HFFc6 (cell line): ENCODE measurements at places on chromosomes 6 and 20.
A peak's percentile ranks its signal among the peaks of the same experiment; 100 is the strongest.

DNA sequence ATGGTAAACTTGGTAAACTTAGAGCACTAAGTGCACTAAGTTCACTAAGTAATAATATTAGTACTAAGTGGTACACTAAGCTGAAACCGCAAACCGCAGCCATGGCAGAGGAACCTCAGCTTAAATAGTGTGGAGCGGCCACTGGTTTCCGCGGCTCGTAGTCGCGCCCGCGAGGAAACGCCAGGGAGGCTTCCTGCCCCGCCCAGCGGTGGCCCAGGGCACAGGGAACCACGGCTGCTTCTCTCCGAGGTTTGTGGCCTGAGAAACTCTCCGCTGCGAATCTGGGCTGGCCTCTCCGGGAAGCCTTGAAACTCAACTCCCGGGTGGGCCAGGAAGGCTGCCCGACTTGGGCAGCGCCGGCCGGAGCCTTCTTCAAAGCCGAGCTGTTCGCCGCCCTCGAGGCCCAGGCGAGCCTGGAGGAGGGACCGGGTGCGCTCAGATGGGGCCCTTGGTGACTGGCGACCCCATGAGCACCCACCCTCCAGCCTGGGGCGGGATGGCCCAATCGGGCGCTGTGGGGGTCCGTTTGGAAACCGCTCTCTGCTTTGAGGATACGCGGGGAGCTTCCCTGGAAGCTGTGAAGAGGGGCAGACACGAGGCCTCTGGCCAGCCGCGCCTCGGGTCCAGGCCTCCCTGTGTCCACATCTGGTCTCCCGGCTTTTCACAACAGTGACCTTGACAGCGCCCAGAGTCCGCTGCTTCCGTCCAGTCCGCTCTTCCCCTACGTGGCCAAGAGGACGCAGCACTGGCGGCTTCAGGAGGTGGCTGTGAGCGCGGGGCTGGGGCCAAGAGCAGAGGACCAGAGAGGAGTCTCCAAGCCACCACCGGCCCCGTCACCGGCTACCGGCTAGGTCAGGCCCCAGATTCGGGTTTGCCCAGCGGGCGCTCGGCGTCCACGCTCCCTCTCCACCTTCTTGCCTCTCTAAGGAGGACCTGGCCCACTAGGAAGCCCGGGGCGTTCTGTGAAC lies 25.4 kb upstream of the HLA-E start:
- H3K36me3 ChIP-seq = no peaks in the 10 kb centered on the region
- H3K4me1 ChIP-seq = peaks cover 15% of the 10 kb centered on the region
- H3K4me3 ChIP-seq = no peak overlapping the region
- no peak overlapping the region for H3K27ac ChIP-seq
- peaks cover 69% of the 10 kb centered on the region for H3K27me3 ChIP-seq

GRCh38 chr20:51525241-51526105 lies 17.0 kb downstream of the NFATC2 start:
- H3K27ac ChIP-seq = no peak overlapping the region
- DNase-seq = no peak
- H3K4me1 ChIP-seq = peaks cover 24% of the 10 kb centered on the region
- no peak overlapping the region for H3K4me3 ChIP-seq
- no peaks in the 10 kb centered on the region for H3K36me3 ChIP-seq
- H3K27me3 ChIP-seq = peaks cover 3% of the 10 kb centered on the region

- H3K27ac ChIP-seq = no peak overlapping the region
- peaks cover 22% of the 10 kb centered on the region for H3K27me3 ChIP-seq
- H3K4me3 ChIP-seq = no peak overlapping the region
- no peaks in the 10 kb centered on the region for H3K36me3 ChIP-seq
Measured at GRCh38 chr20:43448748-43449535, 8.8 kb upstream of the SRSF6 start.

DNA sequence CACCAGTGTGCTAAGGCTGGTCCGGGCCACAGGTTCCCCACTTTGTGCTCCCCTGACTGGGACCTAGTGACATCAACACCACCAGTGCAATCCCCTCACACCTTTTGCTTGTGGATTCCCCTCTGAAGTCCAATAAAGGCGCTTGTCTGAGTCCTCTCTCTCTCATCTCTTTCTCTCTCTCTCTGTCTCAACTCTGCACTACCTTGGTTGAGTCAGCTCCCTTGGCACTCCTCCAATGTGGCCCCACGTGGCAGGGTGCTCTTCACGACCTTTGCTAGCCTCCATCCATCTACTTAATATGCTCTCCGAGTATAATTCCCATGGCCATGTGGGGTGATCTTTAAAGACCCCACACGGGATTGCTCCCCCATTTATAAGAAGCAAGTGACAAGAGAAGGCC lies 385.0 kb downstream of the CD83 start:
- H3K27ac ChIP-seq = no peak overlapping the region
- DNase-seq = no peak
- no peak overlapping the region for H3K4me3 ChIP-seq
- H3K27me3 ChIP-seq = peaks cover 14% of the 10 kb centered on the region
- peaks cover 24% of the 10 kb centered on the region for H3K4me1 ChIP-seq

DNA sequence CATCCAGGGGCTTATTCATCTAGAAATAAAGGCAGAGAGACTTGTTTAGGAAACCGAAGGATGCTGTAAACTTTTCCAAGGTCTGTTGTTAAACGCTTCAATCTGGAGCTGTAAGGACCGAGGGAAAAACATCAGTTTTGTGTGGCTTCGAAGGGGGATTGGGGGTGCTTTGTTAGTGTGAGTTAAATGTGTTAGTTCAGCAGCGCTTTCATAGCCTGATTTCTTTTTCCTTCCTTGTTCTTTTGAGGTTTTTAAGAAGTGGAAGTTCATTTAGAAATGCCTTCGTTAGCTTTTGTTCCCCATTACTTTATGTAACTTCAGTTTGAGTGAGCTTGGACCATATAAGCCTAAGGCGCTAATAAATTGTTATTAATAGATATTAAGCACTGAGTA lies 1.5 kb downstream of the ANKS1A start:
- H3K36me3 ChIP-seq = peaks cover 7% of the 10 kb centered on the region
- peak overlapping the region; percentile 25; the same call in 1 of the 2 replicates for H3K27ac ChIP-seq
- peaks cover 28% of the 10 kb centered on the region for H3K4me1 ChIP-seq
- peaks cover 2% of the 10 kb centered on the region for H3K27me3 ChIP-seq
- H3K4me3 ChIP-seq = peak overlapping the region; percentile 100

GRCh38 chr6:122322824-122323223 lies 76.6 kb upstream of the HSF2 start:
- no peaks in the 10 kb centered on the region for H3K36me3 ChIP-seq
- H3K27ac ChIP-seq = 0 out of 2 replicates have a peak overlapping the region, but pooled peaks have one; percentile 5
- no peak for DNase-seq
- peak overlapping the region; percentile 86 for H3K4me3 ChIP-seq
- no peaks in the 10 kb centered on the region; the same call in 1 of the 2 replicates for H3K27me3 ChIP-seq

- H3K27ac ChIP-seq = peak overlapping the region; percentile 84
- peak overlapping the region; percentile 90 for H3K4me3 ChIP-seq
- H3K36me3 ChIP-seq = peaks cover 44% of the 10 kb centered on the region
- peaks cover 44% of the 10 kb centered on the region for H3K4me1 ChIP-seq
- H3K27me3 ChIP-seq = peaks cover 2% of the 10 kb centered on the region
Measured at GRCh38 chr6:12014027-12014872, 2.1 kb downstream of the HIVEP1 start.

DNA sequence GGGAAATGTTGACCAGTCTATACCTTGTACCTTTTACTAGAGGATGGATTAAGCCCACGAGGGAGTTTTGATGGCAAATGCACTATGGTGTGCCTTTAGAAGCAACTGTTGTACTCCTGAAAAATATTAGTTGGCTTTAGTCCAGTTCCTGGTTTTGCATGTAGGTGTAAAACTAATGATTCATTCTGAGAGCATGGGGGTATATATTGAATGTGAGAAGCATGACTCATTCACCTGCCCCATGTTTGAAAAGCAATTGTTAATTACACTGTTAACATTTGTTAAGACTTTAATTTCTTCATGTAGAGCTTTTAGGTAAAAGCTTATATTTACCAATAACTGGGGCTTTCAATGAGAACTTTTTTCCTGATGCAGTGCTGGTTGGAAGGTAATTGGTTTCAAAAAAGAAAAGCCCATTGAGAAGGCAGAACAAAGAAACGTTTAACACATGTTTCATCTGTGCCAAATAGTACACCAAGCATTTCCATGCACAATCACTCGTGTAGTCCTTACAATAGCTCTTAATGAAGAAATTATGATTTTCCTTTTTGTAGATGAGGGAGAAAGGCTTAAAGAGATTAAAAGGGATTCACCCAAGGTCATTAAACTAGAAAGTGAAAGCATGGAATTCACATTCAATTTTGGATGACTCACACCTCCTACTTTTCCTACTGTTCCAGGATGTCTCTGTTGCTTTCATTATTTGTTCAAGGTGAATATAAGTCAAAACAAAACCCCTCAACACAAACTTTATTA lies 134.1 kb downstream of the CCDC170 start:
- H3K27ac ChIP-seq = no peak overlapping the region
- no peaks in the 10 kb centered on the region for H3K4me1 ChIP-seq
- no peak overlapping the region for H3K4me3 ChIP-seq
- no peaks in the 10 kb centered on the region for H3K27me3 ChIP-seq

GRCh38 chr20:46752728-46753127 lies 43.3 kb downstream of the SLC2A10 start:
- no peaks in the 10 kb centered on the region for H3K36me3 ChIP-seq
- peaks cover 15% of the 10 kb centered on the region for H3K27me3 ChIP-seq
- no peak overlapping the region for H3K27ac ChIP-seq
- H3K4me3 ChIP-seq = peak overlapping the region; percentile 82

DNA sequence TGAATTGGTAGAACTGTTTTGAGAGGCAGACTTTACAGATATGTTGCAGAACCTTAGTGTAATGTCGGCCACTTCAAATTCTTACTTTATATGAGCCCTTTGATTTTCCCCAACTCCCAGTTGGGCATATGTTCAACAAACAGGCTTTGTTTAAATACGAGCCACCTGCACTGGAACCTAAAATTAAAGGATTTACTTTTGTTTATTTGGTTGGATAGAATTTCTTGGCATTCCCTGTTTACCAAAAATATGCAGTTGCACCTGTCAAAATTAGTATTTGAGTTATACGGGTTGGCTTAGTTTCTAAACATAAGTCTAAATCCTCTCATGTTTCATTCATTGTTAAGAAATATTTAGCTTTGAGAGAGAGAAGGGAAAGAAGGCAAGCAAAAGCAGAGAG lies 2.4 kb upstream of the GLYATL3 start:
- DNase-seq = no peak
- no peak overlapping the region for H3K4me3 ChIP-seq
- peaks cover 4% of the 10 kb centered on the region; the same call in 1 of the 2 replicates for H3K27me3 ChIP-seq
- no peak overlapping the region for H3K27ac ChIP-seq
- H3K4me1 ChIP-seq = no peaks in the 10 kb centered on the region
- H3K36me3 ChIP-seq = no peaks in the 10 kb centered on the region

- peaks cover 24% of the 10 kb centered on the region for H3K4me1 ChIP-seq
- 0 out of 2 replicates have a peak, but pooled peaks cover 1% of the 10 kb centered on the region for H3K27me3 ChIP-seq
- H3K36me3 ChIP-seq = 0 out of 2 replicates have a peak, but pooled peaks cover 7% of the 10 kb centered on the region
- H3K4me3 ChIP-seq = no peak overlapping the region
- no peak overlapping the region for H3K27ac ChIP-seq
- no peak for DNase-seq
Measured at GRCh38 chr6:139159016-139159415, 24.1 kb downstream of the HECA start.

DNA sequence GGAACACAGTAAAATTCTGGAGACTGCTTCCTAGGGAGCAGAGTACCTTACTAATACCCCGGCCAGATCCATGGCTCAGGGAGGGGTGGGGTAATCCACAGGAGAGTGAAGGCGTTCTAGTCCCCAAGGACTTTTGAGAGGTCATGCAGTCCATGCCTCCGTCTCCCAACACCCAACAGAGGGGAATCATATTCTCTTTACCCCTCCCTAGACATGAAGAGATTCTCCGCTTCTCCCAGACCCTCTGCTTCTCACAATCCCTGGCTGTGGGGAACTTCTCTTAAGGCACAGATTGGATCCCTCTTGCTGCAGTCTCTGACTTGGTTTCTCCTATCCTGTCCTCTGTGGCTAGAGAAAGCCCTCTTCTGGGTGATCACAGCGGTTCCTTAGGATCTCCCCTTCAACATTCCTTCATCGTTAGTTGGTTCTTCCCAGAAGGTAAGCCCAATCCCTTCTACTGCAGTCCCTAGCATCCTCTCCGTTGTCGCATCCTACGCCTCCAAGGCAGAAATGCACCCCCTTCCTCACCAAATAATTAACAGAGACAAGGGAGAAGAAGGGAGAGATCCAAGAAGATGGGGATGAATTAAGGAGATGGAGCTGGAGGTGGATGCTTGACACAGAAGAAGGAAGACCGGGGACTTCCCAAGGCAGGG lies 562 bp downstream of the GGT7 start:
- no peak for DNase-seq
- peak overlapping the region; percentile 91 for H3K4me3 ChIP-seq
- H3K4me1 ChIP-seq = peaks cover 49% of the 10 kb centered on the region

DNA sequence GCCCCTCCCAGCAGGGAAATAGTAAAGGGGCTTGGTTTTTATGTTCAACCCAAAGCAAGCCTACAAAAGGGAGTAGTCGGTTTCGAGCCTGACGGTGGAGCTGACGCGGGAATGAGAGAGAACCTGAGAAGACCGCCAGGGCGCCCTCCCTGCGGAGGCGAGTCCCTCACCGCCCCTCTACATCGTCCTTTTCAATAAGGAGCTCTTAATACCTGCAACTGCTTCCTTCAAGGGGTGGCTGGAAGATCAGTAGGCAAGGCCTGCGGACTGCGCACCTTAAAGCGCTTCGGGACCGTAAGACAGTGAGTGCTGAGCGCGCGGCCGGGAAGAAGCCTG lies 709 bp upstream of the ZNF76 start:
- H3K36me3 ChIP-seq = 0 out of 2 replicates have a peak, but pooled peaks cover 4% of the 10 kb centered on the region
- H3K27ac ChIP-seq = peak overlapping the region; percentile 97
- no peaks in the 10 kb centered on the region for H3K27me3 ChIP-seq
- peaks cover 22% of the 10 kb centered on the region for H3K4me1 ChIP-seq
- peak overlapping the region; percentile 93 for H3K4me3 ChIP-seq

GRCh38 chr6:47160702-47161101 lies 118.6 kb upstream of the ADGRF1 start:
- H3K36me3 ChIP-seq = no peaks in the 10 kb centered on the region
- no peaks in the 10 kb centered on the region; the same call in 1 of the 2 replicates for H3K27me3 ChIP-seq
- no peak overlapping the region for H3K27ac ChIP-seq
- DNase-seq = no peak

GRCh38 chr6:17267566-17267965 lies 13.6 kb upstream of the RBM24 start:
- H3K36me3 ChIP-seq = no peaks in the 10 kb centered on the region; the same call in 1 of the 2 replicates
- H3K27me3 ChIP-seq = no peaks in the 10 kb centered on the region
- H3K4me3 ChIP-seq = no peak overlapping the region
